NCI-H187 (cell line): ENCODE measurements at places on chromosomes 2 and 18.

- DNase-seq: no peak
Measured at GRCh38 chr2:47087051-47087450, 68.1 kb downstream of the STPG4 start.

- DNase-seq: no peak
Measured at GRCh38 chr2:105802587-105802986, 57.9 kb downstream of the NCK2 start.

GRCh38 chr18:9708434-9709303 is 568 bp downstream of the RAB31 start:
- DNase-seq: no peak

- DNase-seq: no peak
Measured at GRCh38 chr2:203574824-203575223, 39.7 kb upstream of the RAPH1 start.

- DNase-seq: no peak
Measured at GRCh38 chr18:54235871-54236270, 11.4 kb upstream of the MBD2 start.

DNA sequence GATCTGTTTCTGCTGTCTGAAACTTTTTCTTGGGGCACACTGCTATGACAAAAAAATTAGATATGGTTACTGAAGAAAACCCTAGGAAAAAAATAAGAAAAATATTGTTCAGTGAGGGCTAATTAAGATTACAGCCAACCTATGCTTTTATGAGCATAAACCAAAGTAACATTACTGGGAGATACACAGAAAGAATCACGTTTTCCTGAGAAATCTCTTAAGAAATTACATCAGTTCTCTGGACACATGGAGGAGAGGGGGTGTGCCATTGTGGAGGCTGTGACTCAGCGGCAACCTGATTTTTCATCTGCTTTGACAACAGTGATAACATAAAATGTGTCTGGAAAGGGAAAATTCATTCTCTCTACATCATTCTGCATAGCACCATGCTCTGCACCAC is 13.4 kb upstream of the NMI start:
- DNase-seq: no peak

- DNase-seq: no peak
Measured at GRCh38 chr2:48508461-48509124, 21.4 kb upstream of the STON1 start.

- DNase-seq: no peak
Measured at GRCh38 chr2:187552828-187553681, 1.2 kb downstream of the TFPI start.

- DNase-seq: no peak
Measured at GRCh38 chr18:61619783-61620182, 273.0 kb downstream of the RNF152 start.

GRCh38 chr18:3383381-3383915 is 66.5 kb upstream of the TGIF1 start:
- DNase-seq: no peak

GRCh38 chr2:19360266-19360965 is 2.0 kb upstream of the OSR1 start:
- no peak for DNase-seq

DNA sequence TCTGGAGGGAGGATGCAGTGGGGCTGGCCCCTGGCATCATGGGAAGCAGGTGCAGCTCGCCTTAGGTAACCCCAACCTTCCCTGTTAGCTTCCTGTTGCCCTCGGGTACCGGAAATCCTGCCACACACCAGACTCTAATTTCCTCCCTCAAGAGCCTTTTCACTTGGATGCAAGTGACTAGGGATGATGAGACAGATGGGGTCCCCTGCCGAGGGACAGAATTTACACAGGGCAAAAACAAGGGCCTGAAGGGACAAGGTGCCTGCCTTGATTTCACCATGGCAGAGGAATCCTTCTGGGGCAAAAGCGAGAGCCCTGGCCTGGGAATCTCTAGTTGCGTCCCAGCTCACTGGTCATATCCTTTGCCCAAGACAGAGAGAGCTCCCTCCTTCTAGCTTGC is 263.1 kb downstream of the LOXHD1 start:
- no peak for DNase-seq

DNA sequence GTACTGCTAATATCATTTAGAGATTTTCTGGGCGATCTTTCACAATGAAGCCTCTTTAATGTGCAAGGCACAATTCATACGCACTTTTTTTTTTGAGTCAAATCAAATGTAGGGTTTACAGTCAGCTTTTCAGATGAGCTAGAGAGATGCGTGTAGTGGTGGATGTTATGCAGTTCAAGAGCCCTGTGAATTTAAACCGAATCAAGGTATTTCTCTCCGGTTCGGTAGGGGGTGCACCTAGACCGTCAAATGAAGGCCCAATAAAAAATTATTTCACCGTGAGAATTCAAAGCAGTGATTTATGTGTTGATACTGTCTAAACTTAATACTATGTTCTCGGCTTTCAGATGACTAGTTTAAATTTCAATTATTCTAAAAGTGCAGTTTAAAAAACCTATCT is 1.1 kb downstream of the PTH2R start:
- no peak for DNase-seq

DNA sequence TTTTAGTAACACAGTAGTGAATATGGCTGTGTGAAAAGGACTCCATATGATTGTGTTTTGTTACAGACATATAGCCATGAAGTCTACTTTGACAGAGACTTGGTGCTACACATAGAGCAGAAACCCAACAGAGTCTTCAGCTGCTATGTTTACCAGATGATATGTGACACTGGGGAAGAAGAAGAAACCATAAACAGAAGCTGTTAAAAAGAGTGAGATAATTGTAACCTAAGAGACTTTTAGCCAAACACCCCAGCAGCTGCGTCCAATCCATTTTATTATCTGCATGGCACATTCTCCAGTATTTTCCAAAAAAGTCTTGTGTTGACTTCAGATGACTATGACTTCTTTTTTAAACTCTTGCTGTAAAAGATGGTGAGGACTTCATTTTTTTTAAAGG is 41.4 kb upstream of the CYBRD1 start:
- DNase-seq: no peak

DNA sequence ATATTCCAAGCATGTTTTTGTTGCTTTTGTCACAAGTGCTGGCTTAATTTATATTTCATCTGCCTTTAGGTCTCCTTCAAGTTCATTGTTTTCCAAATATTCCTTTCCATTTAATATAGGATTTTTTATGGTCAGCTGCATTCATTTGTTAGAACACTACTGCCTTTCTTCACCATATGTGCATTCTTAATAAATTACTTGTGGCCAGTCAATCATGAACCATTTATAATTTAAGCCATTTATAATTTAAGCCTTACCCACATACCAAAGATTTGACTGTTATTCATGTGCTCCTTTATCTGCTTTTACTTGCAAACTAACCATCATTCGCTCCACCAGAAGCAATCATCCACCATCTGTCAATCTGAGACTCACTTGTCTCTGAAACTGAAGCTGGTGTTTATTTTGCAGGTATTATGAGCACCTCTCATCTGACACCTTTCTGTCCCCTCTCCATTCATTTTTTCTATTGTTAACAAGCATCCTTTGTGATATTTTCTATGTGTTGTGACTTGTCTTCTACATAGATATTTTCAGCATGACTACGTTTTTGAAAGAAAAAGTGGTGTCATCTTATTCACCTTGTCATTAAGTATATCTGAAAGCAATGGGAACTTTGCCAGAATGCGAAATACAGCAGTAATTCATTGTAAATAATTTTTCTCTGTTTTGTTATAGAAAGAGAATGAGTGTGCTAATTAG is 786.8 kb downstream of the KCNJ3 start:
- no peak for DNase-seq

DNA sequence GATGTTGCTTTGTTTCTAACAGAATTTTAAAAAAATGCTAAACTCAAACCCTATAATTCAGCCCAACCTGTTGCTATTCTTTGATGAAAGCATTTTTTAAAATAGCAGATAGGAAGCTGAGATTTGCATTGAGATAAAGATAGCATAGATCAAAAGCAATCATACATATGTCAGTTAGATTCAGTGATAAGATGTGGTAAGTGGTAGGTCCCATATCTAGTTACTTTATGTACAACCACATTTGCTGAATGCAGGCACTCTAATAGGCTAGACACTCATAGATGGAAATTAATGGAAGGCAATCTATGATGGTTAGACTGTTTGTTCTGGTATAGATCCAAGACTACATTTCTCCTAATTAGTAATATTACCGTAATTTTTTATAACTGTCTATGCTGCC is 27.2 kb upstream of the C1D start:
- DNase-seq: no peak

- DNase-seq: no peak
Measured at GRCh38 chr18:31244771-31245394, 73.1 kb upstream of the DSG1 start.

DNA sequence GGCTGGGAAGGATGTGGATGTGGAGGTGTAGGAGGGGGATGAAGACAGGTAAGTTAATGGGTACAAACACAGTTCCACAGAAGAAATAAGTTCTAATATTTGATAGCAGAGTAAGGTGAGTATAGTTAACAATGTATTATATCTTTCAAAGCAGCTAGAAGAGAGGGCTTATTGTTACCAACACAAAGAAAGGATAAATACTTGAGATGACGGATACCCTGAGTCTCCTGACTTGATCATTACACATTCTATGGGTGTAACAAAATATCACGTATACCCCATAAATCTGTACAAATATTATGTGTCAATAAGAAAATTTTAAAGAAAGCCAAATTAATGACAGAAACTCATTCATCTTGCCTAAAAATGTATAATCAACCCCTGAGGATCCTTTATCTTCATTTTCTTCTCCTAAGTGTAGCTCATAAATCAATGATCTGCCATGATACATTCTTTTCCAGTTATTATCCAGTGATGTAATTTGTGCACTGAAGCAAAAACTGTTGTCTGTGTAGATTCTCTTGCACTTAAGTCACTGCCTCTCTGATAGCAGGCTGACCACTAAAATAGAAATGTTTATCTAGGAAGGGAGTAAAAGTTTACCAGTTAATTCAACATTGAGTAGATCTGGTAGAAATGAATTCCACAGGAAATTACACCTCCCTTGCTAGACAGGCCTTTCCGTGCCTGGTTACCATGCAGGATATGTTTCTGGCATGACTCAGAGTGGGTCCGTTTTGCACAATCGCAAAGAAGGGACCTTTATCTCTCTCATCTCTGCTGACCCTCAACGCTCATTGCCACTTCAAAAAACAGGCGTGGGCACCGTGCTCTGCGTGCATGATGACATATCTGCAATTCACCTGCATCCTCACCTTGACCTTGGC is 249.7 kb upstream of the NCKAP5 start:
- DNase-seq: no peak

DNA sequence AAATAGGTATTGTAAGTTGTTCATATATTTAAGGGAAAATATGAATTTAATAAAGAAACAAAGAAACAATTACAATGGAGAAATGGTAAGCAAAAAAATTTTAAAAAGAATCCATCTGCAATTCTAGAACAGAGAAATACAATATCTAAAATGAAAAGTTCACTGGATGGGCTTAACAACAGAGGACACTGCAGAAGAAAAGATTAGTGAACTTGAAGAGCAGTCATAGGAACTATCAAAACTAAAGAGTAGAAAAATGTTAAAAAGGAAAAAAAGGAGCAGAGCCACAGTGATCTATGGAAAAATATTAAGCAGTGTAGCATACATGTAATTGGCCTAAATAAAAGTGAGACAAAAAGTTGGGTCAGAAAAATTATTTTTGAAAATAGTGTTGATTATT is 83.5 kb downstream of the ALK start:
- no peak for DNase-seq

- DNase-seq: no peak
Measured at GRCh38 chr18:251572-251971, 16.3 kb downstream of the THOC1 start.

- no peak for DNase-seq
Measured at GRCh38 chr2:26590980-26591618, 50.1 kb downstream of the CIB4 start.

DNA sequence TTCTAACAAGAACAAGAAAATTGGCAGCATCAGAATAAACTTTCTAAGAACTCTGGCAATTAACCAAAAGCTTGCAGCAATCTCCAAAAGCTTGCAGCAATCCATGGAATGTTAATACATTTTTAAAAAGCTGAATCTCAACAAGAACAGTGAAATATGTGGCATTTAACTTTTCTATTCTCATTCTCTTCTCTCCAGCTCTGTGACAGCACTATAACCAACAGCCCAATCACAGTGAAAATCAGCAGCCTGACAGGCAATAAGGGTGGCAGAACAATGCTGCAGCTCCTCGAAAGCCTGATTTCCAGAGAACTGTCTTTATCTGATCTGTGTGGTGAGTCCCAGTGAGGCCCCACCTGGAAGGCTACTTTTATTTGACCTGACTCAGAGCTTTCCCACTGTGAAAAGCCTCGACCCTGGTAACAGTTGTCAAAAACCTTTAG is 60.0 kb downstream of the TMEM131 start:
- no peak for DNase-seq

GRCh38 chr2:3770724-3771415 is 67.5 kb downstream of the DCDC2C start:
- no peak for DNase-seq

DNA sequence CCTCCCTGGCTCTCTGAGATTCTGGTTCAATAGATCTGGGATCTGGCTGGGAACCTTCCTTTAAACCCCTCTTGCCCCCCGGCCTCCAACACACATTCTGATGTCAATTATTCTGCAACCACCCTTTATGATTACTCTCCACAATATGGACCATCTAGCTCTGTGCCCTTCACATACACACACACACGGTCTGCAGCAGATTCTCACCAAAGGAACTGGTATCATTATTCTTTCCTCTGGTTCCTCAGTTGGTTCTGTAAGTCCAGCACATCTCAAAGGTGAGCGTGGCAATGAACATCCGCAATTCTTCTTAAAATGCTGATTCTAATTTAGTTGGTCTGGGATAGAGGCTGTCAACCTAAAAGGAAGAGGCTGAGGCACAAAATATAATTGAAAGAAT is 2.8 kb upstream of the TMEM163 start:
- no peak for DNase-seq

- peak; percentile 15 for DNase-seq
Measured at GRCh38 chr2:55014962-55015939, 35.0 kb downstream of the RTN4 start.

- DNase-seq: no peak
Measured at GRCh38 chr2:220701115-220701514, 871.0 kb downstream of the EPHA4 start.

GRCh38 chr2:134703426-134703825 is 15.4 kb downstream of the TMEM163 start:
- no peak for DNase-seq

DNA sequence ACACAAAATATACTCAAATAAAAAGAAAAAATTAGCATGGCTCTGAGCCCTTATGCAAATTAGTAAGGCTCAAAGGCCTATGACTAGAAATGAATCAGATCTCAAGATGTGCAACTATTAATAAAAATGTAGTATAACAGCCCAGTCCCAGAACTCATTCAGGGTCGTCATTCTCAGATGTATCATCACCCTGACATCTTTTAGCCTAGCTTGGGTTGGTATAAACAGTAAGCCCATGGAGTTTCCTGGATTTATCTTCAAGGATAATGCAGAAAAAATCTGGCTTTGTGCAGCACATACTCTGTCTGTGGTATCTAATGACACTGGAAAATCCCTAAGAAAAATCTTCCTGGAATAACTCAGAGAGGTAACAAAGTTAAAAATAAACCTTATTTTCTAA is 239.3 kb downstream of the ZNF385B start:
- no peak for DNase-seq
